ENCODE measurements at places on chromosomes 2 and 18.

- DNase-seq = no peak
Observed at GRCh38 chr2:237699870-237700511, 72.6 kb downstream of the LRRFIP1 start.

GRCh38 chr2:75587954-75588587, 27.3 kb upstream of the EVA1A start:
- no peak for DNase-seq

DNA sequence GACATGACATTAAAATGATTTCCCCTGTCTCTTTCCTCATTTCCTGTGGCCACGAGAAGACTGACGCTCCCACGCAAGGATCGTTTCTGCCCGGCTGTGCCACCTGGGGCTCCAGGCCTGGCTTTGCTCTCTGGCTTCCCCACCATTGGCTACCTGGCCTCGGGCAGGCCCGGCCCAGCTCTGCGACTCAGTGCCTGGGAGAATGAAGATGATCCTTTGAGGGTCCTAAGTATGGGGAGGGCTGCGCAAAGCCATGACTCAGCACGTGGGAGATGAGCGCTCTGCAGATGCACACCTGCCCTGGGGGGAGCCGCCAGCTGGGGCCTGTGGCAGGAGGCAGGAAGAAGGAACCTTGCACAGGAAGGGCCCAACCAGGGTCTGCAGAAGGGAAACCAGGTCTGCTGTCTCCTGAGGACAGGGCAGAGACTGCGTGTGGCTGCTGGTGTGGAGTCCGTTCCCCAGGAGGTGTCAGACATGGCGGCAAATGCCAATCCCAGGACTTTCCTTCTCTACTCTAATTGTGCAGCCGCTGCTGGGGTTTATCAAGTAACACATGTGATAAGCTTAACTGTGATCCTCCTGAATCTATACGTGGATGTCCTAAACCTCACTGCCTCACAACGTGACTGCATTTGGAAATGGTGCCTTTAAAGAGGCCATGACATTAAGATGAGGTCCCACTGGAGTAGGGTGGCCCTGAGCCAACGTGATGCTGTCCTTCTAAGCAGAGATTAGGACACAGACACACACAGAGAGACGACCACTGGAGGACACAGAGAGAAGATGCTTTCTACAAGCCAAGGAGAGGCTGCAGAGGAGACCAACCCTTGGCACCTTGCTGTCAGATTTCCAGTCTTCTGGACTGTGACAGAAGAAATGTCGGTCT, 32.9 kb downstream of the MBP start:
- DNase-seq = peak; percentile 45

DNA sequence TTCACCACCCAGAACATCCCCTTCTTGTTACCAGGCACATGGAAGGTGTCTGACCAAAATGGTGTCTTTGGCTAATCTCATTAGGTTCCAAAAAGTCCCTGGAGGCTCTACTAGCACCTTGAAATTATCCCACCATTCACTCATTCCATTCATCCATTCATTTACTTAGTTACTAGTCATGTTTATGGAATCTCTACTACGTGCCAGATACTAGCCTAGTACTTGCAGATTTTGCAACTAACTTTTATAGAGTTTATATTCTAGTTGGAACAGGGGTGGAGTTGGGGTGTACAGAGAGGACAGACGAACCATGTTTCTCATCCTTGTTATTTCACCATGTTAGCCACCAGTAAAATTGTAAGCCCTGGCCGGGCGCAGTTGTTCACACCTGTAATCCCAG, 4.0 kb upstream of the NOP58 start:
- no peak for DNase-seq

- no peak for DNase-seq
Observed at GRCh38 chr2:217008794-217009193, 148.9 kb upstream of the TNP1 start.

DNA sequence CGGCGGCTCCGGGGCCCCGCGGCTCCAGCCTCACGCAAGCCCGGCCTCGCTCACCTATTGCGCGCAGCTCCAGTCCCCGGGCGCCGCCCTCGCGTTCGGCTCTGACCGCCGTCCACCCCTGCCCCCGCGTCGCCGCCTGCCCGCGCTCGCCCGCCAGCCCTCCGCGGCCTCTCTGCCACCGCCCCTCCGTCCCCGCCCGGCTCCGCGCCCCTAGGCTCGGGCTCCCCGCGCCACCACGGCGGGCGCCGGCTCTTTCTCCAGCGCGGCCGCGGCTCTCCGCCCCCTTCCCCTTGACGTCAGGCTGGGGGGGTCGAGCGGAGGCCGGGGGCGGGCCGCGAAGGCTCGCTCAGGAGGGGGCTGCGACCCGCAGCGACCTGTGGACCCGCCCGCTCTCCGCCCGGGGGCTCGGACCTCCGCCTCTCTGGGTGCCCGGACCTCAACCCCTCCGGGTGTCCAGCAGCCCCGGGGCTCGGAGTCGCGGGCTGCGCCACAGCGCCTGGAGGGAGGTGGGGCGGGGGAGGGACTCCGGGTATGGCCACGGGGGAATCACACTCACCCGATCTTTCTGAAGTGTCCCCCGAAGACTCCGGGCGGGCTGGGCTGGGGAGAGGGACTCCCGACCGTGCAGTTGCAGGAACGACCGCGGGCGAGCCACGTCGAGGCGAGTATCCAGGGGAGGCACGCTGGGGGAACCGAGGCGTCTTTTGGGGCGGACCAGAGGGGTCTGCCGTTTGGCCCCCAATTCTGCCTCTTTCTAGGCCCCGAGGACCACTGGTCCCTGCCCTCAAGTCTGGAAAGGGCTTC, at the start of gene SEMA4C:
Gene SEMA4C (minus strand): TSS at position 259 of the 804 bp plus-strand sequence. CDS start 2,194 bp downstream, outside the sequence.
- DNase-seq = peak; percentile 65

GRCh38 chr2:112640800-112641675, 4.7 kb upstream of the SLC20A1 start:
- DNase-seq = no peak

DNA sequence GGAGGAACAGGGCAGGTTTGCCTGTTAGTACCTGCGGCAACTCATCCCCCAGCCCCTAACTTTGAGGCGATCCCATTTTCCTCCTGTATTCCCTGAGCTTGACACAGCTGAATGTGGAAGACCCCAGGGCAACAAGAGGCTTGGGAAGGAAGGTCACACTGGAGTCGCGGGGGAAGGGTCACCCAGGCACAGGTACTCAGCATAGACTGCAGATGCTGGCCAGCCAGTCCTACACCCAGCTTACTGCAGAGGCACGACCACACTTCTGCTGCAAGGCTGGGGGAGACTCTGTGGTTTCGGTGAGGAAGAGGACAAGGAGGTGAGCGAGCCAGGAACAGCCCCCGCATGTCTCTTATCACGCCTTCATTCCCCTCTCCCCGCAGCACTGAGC, 91.5 kb downstream of the MALT1 start:
- no peak for DNase-seq

DNA sequence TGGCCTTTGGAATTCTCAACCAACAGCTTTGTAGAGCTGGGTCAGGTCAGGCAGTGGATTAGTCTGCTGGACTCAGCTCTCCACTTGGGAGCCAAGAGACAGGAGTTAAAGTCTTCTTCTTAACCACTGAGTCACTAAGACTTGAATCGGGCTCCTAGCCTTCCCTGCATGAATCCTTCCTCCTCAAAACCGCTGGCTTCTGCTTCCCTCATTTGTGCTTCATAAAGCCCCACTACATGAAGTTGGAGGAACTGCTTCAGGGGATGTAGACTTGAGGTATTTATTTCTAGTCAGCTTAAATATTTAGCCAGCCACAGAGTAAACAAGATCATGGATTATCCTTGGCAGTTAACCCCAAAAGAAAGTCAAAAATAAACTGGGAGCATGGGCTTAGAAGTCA, 536.3 kb upstream of the TNP1 start:
- no peak for DNase-seq

GRCh38 chr2:237944302-237944701, 22.5 kb upstream of the UBE2F start:
- no peak for DNase-seq

- no peak for DNase-seq
Observed at GRCh38 chr2:70133491-70134322, 46.4 kb downstream of the PCBP1 start.

- no peak for DNase-seq
Observed at GRCh38 chr2:96105994-96106715, 10.2 kb downstream of the ADRA2B start.

- DNase-seq = peak; percentile 69
Observed at GRCh38 chr2:121197369-121198091, 87.5 kb downstream of the TFCP2L1 start.

DNA sequence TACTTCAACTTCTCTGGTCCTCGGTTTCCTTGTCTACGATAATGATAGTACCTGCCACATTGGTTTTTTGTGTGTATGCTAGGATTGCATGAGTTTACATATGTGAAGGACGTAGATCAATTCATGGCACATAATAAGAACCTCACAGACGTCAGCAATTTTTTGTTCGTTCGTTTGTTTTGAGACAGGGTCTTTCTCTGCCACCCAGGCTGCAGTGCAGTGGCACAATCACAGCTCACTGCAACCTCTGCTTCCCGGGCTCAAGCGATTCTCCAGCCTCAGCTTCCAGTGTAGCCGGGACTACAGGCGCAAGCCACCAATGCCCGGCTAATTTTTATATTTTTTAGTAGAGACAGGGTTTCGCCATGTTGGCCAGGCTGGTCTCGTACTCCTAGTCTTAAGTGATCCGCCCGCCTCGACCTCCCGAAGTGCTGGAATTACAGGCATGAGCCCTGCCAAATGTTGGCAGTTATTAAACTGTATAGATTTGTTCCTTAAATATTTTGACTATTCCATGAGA, 756 bp upstream of the SLC35F5 start:
- DNase-seq = no peak

DNA sequence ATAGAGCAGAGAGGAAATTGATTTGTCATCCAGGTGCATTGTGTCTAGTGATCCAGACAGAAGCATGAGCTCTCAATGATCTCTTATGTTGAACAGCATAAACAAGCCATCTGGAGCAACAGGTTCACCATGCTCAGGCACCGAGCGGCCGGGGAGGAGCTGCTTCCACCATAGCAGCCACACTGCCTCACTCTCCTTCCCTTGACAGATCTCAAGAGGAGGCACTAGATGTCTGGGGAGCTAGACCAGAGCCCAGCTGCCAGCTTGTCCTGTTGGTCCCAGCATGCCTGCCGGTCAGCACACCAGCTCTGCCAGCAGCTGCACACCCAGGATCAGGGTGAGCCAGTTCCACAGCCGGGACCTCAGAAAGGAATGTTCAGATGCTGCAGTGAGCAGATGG, 17.5 kb upstream of the LONRF2 start:
- DNase-seq = no peak

DNA sequence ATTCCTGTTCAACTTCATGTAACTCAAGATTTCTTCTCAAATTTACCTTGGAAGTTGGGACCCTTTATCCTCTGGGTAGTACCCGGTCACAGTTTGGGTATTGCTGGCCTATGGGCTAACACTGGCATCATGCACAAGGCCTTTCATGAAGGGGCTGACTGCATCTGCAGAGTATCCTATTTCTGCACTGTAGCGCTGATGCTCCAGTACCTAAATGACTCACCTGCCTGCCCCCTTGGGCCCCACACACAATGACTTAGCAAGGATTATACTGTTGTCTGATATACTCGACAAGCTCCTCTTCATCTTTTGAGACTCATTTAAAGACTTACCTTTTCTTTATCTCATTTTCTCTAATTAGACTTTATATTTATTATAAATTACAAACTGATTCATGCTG, 39.9 kb downstream of the DNAH6 start:
- no peak for DNase-seq

GRCh38 chr18:3261373-3262233, at the start of gene MYL12B:
Gene MYL12B (plus strand): TSS chr18:3262133. CDS start chr18:3272899, 10,766 bp downstream.
- DNase-seq = peak; percentile 88

DNA sequence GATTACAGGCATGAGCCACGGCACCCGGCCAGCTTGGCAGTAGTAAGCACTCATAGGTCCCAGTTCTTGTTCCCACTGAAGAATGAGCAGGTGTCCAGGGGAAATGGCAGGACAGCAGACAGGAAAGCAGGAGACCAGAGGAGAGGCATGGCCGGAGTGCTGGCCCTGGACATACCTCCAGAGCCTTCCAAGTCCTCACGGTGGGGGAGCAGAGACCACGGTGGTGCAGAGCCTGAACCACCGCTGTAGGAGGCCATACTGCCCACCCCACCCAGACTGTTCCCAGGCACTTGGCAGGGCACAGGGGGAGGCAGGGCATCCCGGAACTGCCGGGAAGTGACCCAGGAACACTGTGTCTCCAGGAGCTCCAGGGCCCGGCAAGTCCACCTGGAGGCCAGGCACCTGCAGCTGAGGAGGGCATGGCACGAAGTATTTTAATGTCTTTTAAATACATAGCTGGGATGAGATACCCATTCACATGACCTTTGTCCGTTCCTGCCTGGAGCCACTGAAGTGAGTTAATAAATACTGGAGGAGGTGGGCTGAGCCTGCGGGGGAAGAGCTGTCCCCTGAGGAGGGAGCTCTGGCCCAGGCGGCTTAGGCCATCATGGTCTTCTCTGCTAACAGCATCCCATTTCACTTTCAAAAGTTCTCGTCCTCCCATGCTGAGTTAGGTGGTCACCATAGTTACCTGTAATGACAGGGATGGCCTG, 49.7 kb upstream of the TFCP2L1 start:
- DNase-seq = no peak

DNA sequence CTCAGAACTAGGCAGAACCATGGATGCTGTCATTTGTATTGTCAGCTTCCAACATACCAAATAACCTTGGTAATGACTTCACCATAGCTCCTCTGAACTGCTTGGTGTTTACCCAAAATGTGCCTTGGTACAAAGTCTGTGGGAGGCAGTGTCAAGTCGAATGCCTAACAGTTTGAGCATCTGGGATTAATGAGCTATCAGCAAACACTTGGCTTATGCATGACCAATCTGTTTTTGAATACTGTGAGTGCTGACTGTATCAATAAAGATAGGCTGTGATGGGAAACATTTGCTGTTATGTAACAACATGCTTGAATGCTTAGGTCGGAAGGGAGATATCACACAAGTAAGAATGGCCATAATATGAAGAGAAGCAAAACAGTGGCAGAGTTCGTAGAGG, 455.4 kb downstream of the CMPK2 start:
- no peak for DNase-seq

GRCh38 chr2:123993728-123994323, 31.3 kb upstream of the CNTNAP5 start:
- DNase-seq = peak; percentile 9

DNA sequence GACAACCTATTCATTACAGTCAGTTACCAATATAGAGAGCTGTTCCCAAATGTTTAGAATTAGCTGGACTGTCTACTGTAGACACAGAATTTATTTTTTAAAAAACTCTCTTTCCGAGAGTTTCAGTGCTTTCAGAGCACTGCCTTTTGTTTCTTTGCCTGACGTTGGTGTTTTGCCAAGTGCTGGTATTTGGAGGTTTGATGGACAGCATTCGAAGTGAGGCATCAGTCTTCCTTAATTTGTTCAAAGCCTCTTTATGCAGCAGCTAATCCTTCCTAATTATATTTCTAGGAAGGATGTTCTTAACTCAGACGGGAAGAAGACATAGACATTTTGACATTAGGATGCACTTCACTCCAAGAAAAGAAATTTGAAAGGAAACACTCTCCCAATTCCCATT, 83.2 kb downstream of the LTBP1 start:
- DNase-seq = no peak

DNA sequence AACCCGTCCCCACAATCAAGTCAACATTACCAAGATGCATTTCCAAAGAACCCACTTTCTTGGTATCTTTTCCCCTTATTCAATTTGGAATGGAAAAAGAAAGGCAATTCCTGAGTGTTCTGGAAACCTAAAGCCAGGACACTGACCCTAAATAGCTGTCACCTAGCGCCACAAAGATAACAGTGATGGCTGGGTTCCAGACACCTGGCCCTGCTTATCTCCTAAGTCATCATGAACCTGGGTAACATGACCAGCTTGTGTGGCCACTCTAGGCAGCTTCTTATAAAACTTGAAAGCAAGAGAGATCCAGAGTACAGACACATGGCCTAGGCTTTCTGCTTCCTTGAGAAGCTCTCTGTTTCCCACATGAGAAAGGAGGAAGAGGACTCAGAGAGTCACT, 95.4 kb downstream of the BOD1L2 start:
- DNase-seq = no peak

- DNase-seq = no peak
Observed at GRCh38 chr2:26349690-26350089, 3.1 kb upstream of the ADGRF3 start.

Measured in CD4-positive, alpha-beta T cell treated with Interleukin-1 beta for 1 hour (primary cell).